AG08396 (cell line): ENCODE measurements at places on chromosomes 5 and 9.

GRCh38 chr9:68540712-68541535 is at the start of gene TMEM252:
TMEM252 (minus strand) TSS chr9:68540883; CDS start chr9:68540814, 69 bp downstream.
- DNase-seq: no peak

DNA sequence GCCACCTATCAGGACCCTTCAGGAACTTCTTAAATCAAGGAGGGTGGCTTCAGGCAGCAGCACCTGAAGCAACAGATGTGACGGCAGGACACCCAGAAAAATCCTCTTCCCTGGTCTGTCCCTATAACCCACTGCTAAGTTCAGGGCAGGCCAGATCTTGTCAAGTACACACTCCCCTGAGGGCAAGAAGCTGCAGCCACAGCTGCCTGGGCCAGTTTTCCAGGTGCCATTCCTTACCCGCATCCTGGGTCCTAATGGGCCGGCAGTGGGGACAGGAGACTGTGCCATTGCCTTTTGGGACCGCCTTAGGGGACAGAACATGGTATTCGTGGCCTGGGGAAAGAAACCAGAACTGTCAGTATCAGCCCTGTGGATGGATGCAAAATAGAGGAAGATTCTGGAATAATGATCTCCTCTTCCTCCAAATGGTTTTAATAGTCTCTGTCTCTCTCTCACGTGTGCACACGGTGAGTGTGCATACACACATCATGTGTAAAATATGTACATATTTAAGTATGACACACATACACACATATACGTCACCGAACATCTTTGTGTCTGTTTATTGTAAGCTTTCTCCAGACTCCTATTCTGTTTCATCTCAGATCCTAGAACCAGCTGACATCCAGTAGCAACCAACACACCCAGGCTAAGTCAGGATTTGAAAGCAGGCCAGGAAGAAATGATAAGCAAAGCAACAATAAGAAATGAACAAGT is 14.0 kb downstream of the ORM2 start:
- no peak for DNase-seq

- DNase-seq: peak; percentile 25
These were observed 13.7 kb upstream of the GRIA1 start for GRCh38 chr5:153476767-153477166.

- no peak for DNase-seq
These were observed 7.2 kb downstream of the ERGIC1 start for GRCh38 chr5:172841256-172841655.

DNA sequence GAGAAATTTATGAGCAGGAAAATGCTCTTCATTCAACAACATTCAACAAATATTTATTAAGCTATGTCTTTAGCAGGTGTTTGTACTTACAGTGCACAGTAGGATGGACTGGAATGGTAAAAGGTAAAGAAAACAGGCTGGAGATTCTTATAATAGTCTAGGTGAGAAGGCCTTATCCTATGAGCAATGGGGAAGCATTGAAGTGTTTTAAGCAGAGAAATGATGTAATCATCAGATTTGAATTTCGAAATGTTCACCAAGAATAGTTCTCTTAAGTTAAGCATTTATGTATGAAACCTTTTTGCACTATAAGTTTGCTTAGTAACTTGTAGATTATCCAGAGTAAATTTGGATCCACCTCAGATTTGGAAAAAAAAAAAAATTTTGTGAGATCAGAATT is 209.3 kb downstream of the NR3C1 start:
- DNase-seq: no peak

GRCh38 chr9:73643379-73644013 is 491.8 kb downstream of the ANXA1 start:
- no peak for DNase-seq

- DNase-seq: no peak
These were observed 12.0 kb upstream of the CTSL start for GRCh38 chr9:87713988-87714330.

GRCh38 chr5:14579731-14580397 is 1.7 kb upstream of the OTULINL start:
- no peak for DNase-seq

DNA sequence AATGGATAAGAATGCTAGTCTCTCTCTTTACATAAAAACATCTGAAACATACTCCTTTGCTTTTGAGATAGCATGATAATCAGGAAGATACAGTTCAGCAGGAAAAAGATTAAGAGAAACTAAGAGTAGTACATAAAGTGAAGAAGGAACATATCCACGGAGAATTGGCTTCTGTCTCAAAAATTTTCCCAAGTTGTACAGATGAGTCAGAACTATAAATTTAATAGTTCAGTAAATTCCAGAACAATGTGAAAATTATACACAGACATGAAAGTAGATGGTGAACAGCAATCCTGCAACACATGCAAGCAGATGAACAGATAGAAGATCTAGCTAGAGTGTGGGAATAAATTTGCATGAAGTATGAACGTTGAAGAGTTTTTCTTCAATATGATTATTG is 691.4 kb upstream of the RIOK2 start:
- no peak for DNase-seq

DNA sequence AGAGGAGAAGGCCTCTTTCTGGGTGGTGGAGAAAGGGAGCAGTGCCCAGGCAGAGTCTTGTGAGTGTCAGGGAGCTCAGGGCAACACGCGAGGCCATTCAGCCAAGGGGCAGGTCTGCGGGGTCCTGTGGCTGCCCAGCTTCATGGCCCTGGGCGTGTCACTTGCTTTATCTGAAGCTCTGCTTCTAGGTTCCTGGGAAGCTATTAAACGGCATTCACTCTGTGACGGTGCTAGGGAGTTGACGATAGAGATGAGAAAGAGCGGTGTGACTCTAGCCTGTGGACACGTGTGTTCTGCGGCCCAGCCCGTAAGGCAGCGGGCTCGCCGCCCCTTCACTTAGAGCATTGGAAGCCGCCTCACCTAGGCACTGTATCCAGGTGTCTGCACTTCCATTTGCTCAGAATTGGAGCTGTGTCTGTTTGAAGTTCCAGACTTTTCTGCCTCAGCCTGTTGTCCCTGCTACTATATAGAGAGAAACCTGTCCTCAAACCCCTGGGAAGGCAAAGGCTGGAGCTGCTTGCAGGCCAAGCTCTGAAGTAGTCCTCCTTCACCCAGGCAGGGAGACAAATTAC is 88.3 kb downstream of the PHF2 start:
- DNase-seq: no peak

- no peak for DNase-seq
These were observed 34.2 kb downstream of the IPPK start for GRCh38 chr9:92635760-92636159.

DNA sequence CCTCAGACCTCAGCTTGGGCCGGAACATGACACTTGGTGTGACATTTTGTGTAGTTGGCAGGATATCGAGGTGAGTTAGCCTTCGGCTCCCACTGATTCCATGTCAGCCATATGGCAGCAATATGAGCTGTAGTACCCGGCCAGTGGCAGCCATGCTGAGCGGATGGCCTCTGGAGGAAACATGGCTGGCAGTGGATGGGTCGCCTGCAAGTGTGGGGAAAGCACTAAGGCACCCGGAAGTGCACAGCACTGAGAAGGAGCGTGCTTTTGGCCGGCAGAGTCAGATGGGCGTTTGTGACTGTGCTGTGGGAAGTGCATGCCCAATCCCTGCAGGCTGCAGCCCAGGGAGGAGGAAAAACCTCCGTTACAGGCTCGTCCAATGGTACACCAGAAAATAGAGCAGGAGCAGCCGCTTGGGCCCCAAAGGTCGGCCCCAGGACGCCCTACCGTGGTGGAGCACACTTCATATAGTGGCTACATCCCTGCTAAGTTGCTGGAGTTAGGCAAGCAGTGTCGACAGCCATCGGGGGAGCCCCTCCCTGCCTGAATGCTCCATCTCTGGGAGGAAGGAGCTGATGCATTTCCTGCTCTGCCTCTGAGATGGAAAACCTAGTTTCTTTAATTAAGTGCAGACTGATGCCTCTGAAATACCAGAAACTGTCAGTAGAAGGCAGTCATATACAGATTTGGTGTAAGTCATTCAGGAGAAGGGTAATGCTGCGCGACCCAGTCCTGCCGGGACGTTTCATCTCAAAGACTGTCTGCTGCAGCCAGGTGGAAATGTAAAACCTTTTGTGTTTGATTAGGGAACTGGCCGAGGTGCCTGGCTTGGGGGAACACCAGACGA is 2185.8 kb upstream of the ACO1 start:
- DNase-seq: no peak

- DNase-seq: peak; percentile 88
These were observed at the start of gene DMRTA1 for GRCh38 chr9:22446589-22446949. DMRTA1 (plus strand) TSS chr9:22446824; CDS start chr9:22447066, 242 bp downstream.

- no peak for DNase-seq
These were observed 1067.0 kb downstream of the CDH18 start for GRCh38 chr5:18920966-18921365.

DNA sequence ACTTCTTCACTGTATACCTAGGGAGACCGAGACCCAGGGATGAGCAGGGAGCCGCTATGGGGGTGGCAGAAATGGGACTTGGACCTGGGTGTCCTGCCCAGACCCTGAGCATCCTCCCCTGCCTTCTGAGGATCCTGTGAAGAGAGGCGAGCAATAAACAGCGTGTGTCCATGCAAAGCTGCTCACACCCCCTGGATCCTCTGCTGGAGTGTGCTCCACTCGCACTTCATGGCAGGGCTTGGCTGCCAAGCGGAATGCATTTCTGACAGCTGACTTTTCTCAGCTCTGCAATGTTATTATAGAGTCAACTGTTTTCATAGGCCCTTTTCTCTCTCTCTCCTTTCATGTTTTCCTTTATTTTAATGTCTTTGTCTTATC is 31.0 kb upstream of the ALDH1B1 start:
- DNase-seq: no peak

- DNase-seq: no peak
These were observed 85.8 kb downstream of the ZCCHC7 start for GRCh38 chr9:37206121-37206620.

DNA sequence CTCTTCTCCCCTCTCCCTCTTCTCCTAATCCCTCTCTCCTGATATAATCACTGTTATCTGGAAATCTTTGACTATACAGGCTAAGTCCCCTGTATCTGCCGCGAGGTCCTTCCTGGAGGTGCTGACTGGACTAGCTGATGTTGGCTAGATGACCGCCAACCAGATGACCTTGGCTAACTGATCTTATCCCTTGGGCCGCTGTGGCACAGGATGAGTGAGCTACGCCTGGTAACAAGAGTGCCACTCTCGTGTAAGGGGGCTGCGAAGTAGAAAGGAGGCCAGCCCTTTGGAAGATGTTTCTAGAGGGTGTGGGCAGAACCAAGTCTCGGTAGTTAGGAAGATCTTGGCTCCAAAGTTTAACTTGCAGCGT is 345 bp upstream of the PRRC1 start:
- no peak for DNase-seq

GRCh38 chr5:163730206-163730756 is 224.9 kb downstream of the MAT2B start:
- DNase-seq: no peak

- no peak for DNase-seq
These were observed 13.0 kb downstream of the ACTL7B start for GRCh38 chr9:108842610-108843295.

DNA sequence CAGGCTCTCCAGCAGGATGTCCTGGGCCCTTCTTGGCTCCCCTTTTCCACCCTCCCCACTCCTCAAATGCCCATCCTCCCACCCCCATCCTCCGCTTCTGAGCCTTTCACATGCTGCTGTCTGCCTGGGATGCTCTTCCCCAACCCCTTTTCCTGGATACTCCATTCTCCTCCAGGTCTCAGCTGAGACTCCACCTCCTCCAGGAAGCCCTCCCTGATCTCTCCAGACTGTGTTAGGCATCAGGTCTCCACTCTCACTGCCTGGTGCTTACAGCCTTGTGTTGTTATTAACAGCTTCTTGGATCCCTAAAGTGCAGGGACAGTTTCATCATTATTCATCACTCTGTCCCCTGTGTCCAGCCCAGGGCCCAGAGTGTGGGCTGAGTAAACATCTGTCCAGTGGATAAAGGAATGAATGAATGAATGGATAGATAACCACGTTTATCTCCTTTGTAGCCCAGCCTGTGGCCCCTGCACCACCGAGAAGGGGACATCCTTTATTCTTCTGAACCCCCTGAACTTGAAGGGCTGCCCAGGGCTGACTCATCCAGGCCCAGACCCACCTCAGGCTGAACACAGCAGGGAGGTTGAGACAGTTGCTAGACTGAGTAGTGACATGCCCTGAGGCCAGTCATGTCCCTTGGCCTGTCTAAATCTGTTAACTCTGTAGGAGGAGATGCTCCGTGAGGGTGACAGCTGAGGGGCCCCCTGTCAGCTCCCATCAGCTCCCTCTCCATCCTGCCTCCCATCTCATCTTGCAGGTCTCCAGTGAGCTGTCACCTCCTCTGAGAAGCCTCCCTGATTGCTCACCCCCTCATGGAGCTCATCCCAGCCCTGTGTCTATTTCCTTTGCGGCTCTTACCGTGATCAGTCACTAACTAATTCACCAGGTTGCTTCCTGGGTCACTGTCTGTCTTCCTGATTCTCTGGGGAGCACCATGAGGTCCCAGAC is 14.6 kb upstream of the LAMC3 start:
- no peak for DNase-seq

GRCh38 chr9:115134941-115135340 is 17.0 kb upstream of the TNC start:
- no peak for DNase-seq

DNA sequence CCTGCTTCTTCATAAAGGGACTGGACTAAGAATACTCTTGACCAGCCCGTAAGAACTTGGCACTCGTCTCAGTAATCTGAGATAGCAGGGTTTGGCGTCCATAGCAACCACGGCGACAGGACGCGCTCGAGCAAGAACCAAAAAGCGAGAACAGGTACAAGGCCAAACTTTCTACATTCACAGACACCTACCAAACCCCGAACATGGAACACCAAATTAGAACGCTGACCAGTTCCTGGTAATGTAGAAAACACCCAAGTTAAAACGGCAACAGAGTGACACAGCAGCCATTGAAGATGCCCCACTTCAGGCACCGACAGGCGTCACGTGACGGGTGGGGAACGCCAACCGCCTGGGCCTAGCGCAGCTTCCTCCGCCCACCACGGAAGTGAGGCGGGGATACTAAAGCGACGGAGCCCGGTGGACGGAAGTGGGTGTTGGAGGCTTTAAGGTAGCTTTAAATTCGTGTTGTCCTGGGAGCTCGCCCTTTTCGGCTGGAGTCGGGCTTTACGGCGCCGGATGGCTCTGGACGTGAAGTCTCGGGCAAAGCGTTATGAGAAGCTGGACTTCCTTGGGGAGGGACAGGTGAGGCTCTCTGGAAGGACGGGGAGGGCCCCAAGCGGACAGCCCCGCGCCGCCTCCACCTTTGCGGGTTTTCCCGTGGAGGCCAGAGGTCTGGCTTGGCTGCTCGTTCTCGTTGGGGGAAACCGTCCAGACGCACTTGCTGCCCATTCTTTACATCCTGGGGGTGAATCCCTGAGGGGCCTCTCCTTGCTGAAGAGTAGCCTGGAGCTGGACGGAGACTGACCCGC is at the start of gene CDK7:
TSS of gene CDK7 (plus strand) at position 430 of the 812 bp plus-strand sequence. CDS start at position 520, 90 bp downstream.
- DNase-seq: peak; percentile 92

DNA sequence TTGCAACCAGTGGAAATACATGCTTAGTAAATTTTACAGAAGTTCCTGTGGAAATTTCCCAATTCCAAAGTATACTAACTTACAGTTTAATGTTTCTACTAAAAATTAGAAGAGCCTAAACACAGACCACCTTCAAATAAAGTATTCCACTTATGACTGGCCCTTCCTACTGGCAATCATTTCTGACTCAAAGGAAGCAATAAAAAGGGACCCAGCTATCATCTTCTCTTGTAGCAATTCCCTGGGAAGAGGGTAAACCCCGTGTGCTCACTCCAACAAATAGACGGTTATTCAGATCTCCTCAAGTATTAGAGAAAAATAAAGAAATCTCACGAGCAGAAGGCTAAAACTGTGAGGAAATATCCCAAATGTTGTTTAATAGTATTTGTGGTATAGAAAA is 43.3 kb downstream of the GOLPH3 start:
- no peak for DNase-seq

- DNase-seq: no peak
These were observed 99.8 kb downstream of the TRIO start for GRCh38 chr5:14242871-14243383.

- DNase-seq: no peak
These were observed 232.3 kb downstream of the TLR4 start for GRCh38 chr9:117936185-117937130.
